DMS 273 treated with DMSO at 0.1 percent for 48 hours (cell line): ENCODE measurements at places on chromosomes 1 and 21.
A peak's percentile ranks its signal among the peaks of the same experiment; 100 is the strongest.

DNA sequence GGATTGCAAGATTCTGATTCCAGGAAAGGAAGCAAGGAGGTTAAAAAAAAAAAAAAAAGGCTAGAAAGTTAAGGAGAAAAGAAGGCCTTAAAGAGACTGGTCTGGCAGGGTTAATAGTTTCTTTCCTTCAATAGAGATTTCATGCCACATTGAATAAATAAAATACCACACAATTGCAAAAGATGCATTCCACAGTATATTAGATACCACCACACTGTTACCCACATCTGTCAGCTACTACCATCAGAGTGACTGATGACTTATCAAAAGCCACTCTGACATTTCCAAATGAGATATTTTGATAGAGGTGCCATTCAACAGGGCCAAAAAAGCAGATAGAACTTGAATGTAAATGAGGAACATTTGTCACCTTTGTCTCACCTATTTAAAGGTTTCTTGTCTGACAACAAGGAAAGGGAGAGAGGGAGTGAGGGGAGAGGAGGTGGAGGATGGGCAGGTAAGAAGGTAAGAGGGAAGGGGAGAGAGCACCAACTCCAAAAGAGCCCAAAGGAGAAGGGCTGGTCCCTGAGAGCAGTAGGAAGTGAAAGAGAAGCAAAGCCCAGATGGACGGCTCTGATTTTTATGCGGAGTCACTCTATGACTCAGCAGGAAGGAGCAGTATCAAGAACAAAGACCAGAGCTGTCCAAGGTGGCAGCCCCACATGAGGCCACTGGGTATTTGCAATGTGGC is 38.3 kb downstream of the LRRN2 start:
- peak; percentile 23 for DNase-seq

GRCh38 chr1:94193128-94193527 is 44.3 kb downstream of the ARHGAP29 start:
- no peak for DNase-seq

DNA sequence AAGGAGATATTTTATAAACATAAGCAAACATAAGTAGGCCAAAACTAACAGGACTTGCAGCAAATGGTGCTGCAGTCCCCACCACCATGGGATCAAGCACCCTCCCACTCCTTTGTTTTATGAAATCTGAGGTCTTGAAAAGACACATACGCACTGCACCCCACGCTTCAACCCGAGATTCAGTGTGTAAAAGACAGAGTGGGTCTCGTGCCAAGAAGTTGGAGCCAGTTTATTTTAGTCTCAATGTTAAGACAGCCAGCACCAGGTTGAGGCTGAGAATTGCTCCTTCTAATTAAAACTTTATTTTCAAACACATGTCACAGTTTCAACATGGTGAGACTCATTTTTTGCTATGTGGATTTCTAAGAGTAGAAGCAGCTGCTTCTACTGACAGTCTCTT is 139.1 kb upstream of the TIAM1 start:
- DNase-seq, result no peak

DNA sequence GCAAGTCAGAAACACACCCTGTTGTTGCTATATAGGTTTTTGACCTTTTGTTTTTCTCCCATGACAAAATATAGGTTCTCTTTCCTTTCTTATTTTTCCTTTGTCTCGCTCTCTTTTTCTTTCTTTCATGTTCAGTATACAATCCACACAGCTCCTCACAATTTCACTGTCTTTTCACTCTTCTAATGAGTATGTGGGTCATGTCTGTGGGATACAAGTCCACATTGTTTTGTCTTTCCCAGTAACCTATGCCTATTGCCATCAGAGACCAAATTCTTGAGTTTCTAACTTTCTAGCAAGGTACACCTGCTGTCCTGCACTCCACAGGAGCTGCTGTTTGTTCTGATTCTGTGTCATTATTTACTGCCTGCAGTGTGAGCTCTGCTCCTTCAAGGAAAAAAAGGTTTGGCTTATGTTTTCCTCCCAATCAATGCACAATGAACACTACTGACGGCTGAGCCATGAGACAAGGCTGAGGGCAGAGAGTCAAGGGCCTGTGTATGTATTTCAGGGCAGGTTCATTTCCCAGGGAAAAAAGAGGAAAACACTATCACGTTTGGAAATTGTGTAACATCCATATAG is 453.8 kb downstream of the NEGR1 start:
- DNase-seq, result no peak

- no peak for DNase-seq
These were observed 13.3 kb upstream of the TLR5 start for GRCh38 chr1:223156343-223156742.

- no peak for DNase-seq
These were observed 22.7 kb upstream of the IFNAR1 start for GRCh38 chr21:33302055-33302454.

GRCh38 chr1:94036730-94037129 is 84.2 kb downstream of the ABCA4 start:
- DNase-seq, result no peak

DNA sequence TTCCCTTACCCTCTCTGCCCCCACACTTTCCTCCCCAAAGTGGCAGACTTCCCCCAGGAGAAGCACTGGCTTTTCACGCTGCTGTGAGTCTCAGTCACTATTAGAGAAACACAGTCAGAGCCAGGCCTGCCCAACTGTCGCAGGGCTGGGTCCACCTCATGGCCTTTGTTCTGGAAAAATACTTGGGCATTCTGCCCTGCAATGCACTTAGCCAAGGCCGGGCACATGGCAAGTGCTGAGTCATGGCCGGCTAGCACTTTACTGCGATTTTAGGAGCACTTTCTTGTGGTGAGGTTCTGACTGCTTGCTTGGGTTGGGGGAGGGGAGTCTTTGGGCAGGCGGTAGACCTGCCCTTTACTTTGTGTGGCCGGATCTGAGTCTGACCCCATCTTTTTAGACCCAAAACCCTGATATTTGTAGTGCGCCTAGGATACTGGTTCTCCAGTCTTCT is 7.7 kb downstream of the EPHX1 start:
- no peak for DNase-seq

GRCh38 chr1:39160703-39161102 is 43.8 kb upstream of the MACF1 start:
- peak; percentile 99 for DNase-seq

- DNase-seq, result peak; percentile 45
These were observed 49.8 kb upstream of the PAX7 start for GRCh38 chr1:18580691-18581419.

- DNase-seq, result peak; percentile 84
These were observed 3.3 kb upstream of the SLAMF8 start for GRCh38 chr1:159823406-159823805.

DNA sequence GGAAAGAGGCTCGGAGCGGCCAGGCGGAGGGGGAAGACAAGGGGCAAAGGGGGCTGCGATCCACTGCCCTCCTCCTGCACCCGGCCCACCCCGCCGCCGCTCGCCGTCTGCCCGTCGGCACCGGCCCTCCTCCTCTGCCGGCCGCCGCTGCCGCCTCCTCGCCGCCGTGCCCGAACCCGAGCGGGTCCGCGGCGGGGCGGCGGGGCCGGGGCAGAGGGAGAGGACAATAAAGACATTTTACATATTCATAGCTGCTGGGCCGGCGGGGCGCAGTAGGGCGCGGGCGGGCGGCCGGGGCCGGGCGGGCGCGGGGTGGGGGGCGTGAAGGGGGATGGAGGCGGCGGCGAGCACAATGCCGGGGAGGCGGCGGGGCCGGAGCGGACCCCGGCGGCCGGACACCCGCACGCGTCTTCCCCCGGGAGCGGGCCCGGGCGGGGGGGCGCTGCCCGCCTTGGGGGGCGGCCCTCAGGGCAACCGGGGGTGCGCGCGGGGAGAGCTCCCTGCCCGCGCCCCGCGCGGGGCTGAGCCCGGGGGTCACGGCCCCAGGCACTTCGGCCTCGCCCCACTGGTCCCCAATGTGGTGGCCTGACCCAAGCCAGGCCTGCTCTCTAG is 546 bp downstream of the POU2F1 start:
- no peak for DNase-seq

DNA sequence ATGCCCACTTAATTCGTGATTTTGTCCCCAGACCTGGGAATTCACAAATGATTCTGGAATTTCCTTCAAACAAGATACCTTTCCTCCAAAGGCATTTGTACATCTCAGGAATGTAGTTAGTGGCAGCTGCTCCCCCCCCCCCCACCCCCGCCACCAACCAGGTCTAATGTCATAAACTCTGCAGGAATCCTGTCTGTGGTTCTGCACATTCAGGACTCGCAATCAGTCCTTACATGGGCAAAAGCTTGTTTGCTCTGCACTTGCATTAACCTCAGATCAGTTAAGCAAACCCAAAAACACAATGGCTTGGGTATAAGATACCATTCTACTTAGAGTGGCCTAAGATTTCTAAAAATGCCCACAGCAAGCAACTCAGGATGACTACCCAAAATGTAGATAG is 143.8 kb downstream of the TGFB2 start:
- DNase-seq, result no peak

DNA sequence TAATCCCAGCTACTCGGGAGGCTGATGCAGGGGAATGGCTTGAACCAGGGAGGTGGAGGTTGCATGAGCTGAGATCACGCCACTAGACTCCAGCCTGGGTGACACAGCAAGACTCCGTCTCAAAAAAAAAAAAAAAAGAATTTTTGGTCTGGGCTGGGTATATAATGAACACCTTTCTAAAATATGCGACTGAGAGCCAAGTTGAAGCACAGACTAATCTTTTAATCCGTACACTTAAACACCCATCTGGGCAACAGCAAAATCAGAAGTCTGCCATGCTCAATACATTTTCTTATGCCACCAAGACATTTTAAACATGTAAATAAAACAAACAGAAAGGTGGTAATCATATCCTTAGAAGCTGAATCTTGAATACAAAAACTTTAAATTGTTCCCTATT is 31.6 kb upstream of the ABCB10 start:
- DNase-seq, result no peak

- DNase-seq, result no peak
These were observed 22.1 kb upstream of the EYA3 start for GRCh38 chr1:28110555-28110954.

DNA sequence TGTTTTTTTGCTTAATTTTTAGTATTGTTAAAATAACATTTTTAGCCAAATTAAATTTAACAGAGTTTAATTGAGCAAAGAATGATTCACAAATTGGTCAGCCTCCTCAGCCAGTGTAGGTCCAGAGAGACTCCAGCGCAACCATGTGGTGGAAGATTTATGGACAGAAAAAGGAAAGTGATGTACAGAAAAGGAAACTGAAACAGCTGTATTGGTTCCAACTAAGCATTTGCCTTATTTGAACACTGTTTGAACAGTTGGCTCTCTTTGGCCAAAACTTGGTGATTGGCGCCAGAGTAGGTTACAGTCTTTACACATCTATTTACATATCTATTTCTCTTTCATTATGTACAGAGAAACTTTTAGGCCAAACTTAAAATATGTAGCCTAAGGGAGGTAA is 19.4 kb downstream of the RPS6KC1 start:
- DNase-seq, result peak; percentile 64

DNA sequence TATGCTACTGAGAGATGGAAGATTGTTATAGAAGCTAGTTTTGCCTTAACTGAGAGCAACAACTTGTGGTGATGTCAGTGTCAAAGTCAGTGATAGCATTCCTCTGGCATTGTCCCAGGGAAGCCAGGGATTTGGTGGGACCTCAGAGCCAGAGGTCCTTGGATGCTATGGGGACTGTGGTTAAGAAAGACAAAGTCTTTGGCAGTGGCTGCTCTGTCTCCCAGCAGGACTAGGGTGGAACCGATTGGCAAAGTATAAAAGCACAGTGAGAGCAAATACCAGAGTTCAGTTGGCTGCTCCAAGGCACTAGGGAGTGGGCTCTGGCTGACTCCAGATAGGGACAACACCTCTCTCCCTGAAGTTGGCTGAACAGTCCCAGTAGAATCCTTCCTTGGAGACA is 104.8 kb downstream of the GDAP2 start:
- DNase-seq, result no peak

DNA sequence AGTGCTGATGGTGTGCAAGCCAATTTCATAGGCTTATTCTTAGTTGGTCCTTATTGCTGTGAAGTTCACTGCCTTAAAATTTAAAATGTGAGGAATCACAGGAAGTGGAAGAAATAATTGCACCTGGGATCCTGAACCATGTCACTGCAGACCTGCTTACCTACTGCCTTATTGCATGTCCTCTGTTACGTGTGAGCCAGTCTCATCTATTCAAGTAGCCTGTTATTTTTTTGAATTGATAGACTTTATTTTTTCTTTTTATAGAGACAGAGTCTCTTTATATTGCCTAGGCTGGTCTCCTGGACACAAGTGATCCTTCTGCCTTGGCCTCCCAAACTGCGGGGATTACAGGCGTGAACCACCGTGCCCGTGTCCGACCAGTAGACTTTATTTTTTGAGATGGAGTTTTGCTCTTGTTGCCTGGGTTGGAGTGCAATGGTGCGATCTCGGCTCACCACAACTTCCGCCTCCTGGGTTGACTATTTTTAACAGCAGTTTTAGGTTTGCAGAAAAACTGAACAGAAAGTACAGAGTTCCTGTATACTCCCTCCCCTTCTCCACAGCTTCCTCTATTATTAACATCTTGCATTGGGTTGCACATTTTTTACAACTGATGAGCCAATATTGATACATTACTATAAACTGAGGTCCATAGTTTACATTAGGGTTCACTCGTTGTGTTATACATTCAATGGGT is 14.0 kb upstream of the DISC1 start:
- no peak for DNase-seq

DNA sequence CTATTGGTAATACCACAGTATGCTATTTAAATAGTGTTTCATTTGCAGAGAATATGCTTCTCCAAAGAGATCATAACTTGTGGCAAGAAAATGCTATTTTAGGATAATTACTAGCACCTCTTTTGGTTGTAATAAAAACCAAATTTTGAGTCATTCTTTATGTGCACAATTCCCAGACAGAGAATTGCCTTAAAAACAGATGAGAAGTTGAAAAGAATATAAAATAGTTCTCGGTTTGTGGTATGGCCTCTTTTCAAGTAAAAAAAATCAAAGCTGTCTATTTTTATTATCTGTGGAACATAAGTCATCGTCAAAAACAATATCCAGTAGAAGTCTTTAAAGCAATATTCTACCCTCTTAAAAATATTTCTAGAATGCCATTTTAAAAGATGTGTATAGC is 185.9 kb downstream of the GREM2 start:
- DNase-seq, result no peak

GRCh38 chr1:66058558-66058957 is 265.9 kb downstream of the PDE4B start:
- no peak for DNase-seq

DNA sequence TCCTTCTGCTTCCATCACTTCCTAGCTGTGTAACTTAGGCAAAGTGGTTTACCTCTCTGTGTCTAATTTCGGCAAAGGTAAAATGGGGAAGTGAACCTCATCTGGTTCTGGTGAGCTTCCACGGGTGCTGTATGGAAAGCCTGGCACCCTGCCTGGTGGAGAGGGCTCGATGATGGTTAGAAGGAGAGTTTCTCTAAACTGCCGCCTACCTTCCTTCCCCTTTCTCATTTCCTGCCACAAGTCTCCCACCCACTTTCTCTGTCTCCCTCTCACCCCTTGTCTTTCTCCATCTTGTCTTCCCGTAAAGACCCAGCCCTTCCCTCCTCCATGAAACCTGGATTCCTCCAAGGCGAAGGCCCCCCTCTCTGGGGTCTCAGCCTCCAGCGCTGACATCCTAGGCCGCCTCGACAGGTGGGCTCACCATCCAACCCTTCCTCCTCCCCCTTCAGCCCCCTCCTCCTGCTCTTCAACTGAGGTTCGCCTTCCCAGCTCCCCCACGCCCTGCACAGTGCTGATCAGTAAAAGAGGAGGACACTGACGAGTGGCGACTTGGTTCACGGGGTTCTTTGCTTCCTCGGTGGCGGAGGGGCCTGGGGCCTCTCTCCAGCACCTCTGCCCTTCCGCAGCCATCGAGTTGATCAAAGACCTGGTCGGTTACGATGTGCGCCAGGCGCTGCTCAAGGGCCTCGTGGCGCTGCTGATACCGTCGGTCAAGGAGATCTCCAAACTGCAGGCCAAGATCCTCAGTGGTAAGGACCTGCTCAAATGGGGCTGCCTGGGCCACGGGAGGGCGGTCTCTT is 7.3 kb downstream of the RNU5D-1 start:
- no peak for DNase-seq
